ENCODE measurements at places on chromosomes 11 and 22.
A peak's percentile ranks its signal among the peaks of the same experiment; 100 is the strongest.

DNA sequence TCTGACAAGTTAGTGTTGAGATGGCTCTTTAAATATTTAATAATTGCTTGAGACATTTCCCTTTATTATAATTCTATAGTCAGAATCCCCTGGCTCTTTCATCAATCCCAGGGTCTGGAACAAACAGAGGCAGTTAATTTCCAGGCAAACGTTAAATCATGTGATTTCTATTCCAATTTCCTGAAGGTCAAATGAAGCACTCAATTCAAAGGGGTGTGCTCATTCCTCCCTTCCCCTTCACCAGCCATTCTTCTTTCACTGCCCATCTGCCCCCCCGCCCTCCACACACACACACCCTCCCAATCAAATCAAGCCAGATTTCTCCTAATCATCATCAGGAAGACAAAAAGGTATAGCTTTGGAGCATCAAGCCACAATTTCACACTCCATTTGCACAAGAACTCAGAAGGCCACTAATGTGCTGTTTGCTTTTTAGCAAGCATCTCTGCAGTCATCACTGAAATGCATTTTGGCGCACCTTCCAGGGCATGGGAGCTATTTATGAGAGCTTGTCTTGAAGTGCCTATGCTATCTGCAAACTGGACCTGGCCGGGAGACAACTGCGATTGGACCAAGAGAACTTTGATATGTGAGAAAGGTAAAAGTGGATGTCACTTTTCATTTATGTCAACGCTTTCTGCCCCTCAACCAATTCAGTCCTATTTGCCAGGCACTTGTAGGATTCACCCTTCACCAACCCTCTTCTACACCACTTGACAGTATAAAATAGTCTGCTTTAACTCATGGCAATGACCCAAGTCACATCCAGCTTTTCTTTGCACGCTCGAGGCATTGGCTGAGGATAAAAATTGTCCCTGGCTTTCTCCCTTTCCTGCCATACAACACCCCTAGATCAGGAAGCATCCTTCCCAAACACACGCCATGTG is 315.1 kb upstream of the API5 start:
- DNase-seq, result no peak

- DNase-seq, result no peak
Observed at GRCh38 chr11:68064926-68065325, 26.1 kb downstream of the TCIRG1 start.

DNA sequence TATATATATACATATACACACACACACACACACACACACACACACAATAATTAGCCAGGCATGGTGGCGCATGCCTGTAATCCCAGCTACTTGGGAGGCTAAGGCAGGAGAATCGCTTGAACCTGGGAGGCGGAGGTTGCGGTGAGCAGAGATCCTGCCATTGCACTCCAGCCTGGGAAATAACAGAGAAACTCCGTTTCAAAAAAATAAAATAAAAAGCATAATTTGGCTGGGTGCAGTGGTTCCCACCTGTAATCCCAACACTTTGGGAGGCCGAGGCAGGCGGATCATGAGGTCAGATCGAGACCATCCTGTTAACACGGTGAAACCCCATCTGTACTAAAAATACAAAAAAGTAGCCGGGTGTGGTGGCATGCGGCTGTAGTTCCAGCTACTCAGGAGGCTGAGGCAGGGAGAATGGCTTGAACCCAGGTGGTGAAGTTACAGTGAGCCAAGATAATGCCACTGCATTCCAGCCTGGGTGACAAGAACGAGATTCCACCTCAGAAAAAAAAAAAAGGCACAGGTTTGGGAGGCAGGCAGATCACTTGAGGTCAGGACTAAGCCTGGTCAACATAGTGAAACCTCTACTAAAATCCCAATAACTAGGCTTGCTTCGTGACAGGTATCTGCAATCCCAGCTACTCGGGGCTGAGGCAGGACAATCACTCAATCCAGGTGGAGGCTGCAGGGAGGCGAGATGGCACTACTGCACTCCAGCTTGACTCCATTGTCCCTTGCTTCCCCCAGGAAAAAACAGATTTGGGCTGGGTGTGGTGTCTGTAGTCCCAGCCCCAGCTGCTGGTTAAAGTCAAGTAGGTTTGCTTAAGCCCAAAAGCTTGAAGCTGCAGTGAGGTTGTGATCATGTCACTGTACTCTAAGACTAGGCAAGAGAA is 11.8 kb upstream of the WDR74 start:
- no peak for DNase-seq

DNA sequence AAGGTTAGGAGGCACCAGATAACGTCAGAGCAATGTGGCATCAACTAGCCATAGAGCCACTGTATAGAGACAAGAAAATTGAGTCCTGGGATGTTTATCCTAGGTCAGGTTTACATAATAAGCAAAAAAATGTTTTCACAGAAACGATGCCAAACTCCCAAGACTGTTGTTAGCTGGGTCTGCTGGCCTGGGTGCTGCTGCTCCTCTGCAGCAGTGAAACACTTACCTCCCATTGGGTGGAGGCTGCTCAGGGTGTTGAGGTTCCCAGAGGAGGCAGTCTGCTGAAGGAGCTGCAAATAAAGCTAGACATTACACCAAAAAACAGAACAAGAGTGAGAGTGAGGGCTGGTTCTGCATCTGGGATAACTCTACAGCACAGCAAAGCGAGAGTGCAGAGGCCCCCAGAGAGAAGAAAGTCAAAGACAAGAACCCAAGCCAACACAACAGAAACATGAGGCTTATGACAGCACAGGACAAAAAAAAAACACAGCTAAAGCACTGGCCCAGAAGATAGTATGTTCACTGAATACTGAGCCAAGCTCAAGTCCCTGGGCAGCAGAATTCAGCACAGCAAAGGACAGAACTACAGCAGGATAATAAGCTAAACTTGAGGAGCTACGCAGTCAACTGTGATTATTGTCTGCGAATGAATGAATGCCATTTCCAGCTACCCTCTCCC is 29.9 kb upstream of the RAPSN start:
- no peak for DNase-seq

GRCh38 chr11:11813288-11813962 is 28.3 kb upstream of the USP47 start:
- peak; percentile 87 for DNase-seq

- DNase-seq, result no peak
Observed at GRCh38 chr22:50610041-50610451, 9.5 kb downstream of the MAPK8IP2 start.

GRCh38 chr22:33110562-33111163 is 52.5 kb upstream of the SYN3 start:
- no peak for DNase-seq

- DNase-seq, result peak; percentile 8
Observed at GRCh38 chr22:22154040-22154439, 90.5 kb upstream of the VPREB1 start.

- no peak for DNase-seq
Observed at GRCh38 chr11:130760515-130761125, 155.7 kb downstream of the SNX19 start.

- DNase-seq, result peak; percentile 14
Observed at GRCh38 chr11:131668500-131669400, 298.3 kb downstream of the NTM start.

- DNase-seq, result peak; percentile 47
Observed at GRCh38 chr11:59097113-59097708, 9.8 kb upstream of the FAM111B start.

DNA sequence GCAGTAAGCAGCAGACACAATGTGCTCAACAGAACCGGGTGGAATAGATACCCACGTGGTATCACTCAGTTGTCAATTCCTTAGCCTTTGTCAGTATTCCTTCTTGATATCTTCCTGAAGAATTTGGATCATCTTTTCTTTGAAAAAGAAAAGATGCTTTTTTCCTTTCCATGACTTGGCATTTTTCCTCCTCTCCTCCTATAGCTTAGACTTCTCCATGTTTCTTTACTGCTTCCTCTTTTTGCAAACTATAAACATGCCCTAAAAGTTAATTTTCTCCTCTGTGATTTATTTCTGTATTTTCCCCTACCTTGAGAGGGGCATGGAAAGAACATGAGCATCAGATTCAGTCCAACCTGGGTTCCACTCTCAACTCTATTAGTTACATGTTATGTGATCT is 11.7 kb downstream of the CBLIF start:
- no peak for DNase-seq

DNA sequence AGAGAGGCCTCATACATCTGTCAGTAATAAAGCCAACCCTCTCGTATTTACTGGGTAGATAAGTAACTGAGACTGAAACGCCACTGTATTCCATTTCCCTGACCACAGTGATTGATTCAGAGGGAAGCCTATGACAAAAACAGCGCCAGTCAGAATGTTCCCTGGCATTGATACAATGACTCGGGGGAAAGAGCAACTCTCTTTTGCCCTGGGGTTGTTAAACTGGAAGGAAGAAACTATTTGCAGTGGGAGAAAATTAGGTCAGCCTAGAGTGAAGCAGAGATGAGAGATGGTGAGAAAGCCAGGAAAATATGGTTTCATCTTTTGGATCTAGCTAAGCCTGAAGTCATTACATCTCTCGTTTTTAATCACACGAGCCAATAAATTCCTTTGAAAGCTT is 48.6 kb upstream of the RBFOX2 start:
- DNase-seq, result peak; percentile 41

GRCh38 chr11:65912845-65913244 is 6.0 kb downstream of the C11orf68 start:
- peak; percentile 91 for DNase-seq

DNA sequence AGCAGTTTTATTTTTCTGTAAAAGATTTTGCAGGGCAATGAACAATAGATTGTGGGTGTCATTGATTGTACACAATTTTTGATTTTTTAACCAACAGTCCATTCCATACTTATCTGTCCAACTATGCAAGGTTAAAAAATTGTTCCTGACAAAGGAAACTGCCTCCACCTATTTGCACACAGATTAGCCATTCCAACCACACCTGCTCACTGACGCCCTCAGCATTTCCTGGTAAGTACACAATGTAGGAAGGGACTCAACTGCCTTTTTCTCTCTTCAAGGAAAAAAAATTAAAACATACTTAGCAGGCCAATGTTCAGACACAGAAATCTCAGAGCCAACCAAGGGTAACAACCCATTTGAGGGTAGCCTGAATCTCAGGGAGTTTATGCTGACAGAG is 4.3 kb upstream of the FUT4 start:
- DNase-seq, result peak; percentile 35

- no peak for DNase-seq
Observed at GRCh38 chr11:119103793-119104192, 2.1 kb upstream of the DPAGT1 start.

GRCh38 chr11:115302946-115303703 is 201.1 kb downstream of the CADM1 start:
- DNase-seq, result no peak

- peak; percentile 10 for DNase-seq
Observed at GRCh38 chr22:39661842-39662685, 91.5 kb downstream of the CACNA1I start.

DNA sequence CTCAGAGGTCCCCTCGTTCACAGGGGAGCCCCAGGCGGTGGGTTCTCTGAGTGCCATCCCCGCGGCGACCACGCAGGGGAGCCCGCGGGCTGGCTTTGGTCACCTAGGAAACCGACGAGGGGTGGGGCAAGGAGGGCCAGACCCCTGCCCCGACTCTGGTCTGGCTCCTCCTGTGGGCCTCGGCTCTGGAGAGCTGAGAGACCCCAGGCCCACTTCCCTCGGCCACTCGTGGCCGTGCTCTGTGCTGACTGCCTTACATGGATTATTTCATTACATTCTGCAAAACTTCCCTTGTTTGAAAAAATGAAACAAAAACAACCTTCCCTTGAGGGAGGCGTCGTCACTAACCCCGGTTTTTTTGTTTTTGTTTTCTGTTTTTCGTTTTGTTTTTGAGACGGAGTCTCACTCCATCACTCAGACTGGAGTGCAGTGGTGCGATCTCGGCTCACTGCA is 15.1 kb upstream of the CYTH4 start:
- no peak for DNase-seq

DNA sequence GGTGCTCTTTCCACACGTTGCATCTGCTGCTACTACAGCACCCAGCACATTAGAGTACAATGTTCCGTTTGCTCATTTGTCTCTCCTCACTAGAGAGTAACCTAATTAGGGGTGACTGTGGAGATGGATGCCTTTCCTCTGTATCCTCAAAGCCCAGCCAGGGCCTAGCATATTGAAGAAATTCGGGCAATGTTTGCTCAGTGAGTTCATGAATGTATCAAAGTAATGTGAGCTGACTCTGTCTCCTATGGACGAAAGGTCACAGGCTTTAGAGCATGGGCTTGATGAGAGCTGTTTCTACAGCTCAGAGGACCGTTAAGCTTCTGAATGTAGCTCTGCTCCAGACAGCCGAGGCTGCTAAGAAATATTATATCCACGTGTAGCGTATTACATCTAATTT is 67.5 kb downstream of the C11orf58 start:
- DNase-seq, result no peak

DNA sequence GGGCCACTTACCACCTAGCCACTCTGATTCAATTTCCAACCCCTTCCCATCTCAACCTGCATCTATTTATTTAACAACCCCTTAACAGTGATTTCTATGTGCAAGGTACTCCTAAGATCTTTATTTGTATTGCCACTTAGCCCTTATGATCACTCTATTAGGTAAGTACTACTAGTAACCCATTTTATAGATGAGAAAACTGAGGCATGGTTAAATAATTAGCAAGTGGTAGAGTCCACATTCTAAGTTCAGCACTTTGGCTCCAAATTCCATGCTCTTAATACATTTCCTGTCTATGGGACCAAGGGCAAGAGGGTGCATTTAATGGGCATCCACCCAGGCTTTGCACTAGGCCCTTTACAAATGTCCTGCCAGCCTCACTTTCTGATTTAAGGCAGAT is 38.1 kb upstream of the CSNK2A3 start:
- no peak for DNase-seq

- DNase-seq, result peak; percentile 40
Observed at GRCh38 chr11:76680518-76681425, 10.2 kb upstream of the LRRC32 start.

- no peak for DNase-seq
Observed at GRCh38 chr22:21047035-21047661, 1.4 kb downstream of the LRRC74B start.

GRCh38 chr22:21594865-21595452 is 27.4 kb downstream of the UBE2L3 start:
- DNase-seq, result no peak

DNA sequence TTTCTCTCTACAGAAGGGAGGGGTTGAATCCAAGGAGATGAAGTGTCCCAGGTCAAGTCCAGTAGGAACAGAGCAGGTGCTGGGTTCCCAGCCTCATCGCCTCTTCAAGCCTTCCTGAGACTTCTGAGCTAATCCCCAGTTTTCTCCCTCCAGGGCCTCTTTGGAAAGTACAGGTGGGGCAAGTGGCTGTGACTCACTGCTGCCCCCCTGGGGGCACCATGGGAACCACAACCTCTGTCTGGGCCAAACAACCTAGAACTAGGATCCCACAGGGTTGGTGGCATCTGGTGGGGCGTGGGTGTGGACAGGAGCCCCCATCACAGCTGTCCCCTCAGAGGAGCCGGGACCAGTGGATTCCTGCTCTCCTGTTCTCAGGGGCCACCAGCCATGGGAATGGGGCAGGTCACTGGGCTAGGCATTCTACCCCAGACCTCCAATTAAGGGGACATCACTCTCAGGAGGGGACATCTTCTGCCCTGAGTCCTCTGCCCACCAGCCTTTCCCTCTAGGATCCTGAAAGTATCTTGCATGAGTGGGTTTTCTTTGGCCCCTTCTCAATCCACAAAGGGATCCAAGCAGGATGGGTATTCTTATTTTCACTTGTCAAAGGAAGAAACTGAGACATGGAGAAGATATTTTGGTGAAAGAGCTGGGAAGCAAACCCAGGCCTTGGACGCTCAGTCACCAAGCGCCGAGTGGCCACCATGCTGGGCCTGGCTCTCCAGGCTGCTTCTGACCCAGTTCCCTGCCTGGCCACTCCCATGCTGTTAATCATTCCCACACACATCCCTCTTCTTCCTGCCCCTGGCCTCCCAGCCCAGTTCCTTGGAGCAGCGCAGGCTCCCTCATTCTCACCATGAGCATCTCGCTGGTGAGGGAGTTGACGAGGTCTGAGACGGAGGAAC is 23.8 kb downstream of the LRRC10B start:
- peak; percentile 48 for DNase-seq

- no peak for DNase-seq
Observed at GRCh38 chr11:44780940-44781631, 54.3 kb downstream of the TSPAN18 start.

All from bronchial epithelial cell (primary cell).